ENCODE measurements at places on chromosomes 1 and 21.
A peak's percentile ranks its signal among the peaks of the same experiment; 100 is the strongest.

GRCh38 chr1:232983375-232983774 lies 33.0 kb downstream of the NTPCR start:
- DNase-seq = no peak

DNA sequence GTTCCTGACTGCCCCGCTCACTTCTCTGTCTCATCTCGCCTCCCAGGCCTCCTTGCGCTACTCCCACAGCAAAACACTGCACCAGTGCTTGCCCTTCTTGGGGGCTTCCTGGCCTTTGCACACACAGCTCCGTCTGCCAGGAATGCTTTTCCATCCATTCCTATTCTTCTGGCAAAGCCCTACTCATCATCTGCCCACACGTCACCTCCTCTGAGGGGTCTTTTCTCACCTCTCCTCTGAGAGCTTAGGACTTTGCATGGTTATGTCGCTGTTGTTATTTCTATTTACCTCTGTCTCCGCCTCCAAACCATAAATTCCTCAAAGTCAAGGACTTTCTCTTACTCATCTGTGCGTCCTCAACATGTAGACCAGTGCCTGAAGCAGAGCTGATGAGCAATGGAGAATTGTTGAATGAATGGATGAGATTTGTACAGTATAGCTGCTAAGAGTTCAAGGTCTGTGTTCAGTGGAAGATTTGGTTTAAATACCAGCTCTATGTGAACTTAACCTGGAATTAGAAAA lies 26.4 kb upstream of the BTG2 start:
- DNase-seq = no peak

DNA sequence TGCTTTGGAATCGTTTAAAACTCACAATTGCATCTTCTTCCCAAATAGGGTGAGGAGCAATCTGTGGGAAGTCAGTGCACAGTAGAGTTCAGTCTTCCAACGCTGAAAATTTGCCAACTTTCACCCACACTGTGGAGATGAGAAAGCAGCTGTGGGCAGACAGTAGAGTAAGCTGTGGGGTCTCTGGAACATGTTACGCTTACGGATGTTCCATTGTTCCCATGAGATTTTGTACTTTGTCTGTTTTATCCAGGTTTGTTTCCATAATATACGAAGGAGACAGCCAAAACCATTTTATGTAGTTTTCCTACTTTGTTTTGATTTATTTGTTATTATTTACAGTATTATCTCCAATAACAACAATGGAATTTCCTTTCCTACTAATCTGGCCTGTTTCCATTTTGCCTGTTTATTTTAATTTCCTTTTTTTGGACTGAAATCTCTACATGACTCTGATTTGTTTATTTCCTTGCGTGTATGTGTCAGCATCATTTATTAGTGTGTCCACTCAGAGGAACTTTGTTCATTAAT lies 65.1 kb upstream of the RGL1 start:
- DNase-seq = no peak

GRCh38 chr1:243930822-243931671 lies 81.0 kb upstream of the AKT3 start:
- no peak for DNase-seq

DNA sequence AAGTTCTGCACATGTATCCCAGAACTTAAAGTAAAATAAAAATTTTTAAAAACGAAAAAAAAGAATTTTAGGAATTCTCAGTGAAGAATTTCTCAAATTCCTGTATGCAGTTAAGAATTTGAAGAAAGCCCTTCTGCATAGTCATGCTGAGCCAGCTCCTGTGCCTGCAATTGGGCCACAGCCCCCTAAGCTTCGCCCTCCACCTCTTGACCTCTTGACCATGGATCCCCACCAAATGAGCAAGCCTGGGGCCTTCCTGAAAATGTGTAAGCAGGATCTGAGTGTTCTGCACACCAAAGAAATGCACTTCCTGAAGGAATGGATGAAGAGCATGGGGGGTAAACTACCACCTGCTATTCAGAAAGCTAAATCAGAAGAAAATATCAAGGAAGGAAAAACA lies 52.0 kb downstream of the NBPF6 start:
- DNase-seq = no peak

- no peak for DNase-seq
These were observed 904 bp downstream of the KLF17 start for GRCh38 chr1:44119525-44119924.

DNA sequence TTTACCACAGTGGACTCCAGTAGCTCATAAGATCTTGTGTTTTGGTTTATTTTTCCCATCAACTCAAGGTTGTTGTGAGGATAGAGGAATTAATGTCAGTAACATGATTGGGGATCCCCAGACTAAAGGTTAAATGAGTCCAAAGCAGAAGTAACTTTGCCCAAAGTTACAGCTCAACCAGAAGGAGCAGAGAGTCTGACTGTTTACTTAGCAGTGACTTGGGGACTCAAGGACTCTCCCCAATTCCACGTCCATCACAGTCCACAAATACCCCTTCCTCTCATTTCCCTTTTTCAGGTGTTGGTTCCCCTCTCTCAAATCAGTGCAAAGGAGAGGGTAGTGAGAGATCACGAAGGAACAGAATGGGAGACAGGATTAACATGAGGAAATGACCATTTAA lies 4.0 kb upstream of the ETV3 start:
- DNase-seq = no peak

DNA sequence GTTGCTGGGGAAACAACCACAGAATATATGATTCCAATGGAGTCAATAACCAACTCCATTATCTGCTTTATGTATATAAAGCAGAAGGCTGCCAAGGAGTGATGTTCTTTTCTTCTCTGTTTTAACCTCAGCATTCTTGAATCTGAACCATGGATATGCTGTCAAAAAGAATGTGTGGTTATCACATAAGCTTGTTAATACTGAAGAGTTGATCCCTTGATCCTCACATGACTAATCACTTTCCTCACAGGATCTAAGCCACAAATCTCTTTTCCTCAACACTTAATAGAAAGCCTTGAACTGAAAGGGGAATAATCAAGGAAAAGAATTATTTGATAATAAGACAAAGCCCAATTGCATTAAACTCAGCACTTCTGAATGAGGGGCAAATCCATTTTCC lies 271.3 kb upstream of the KIAA0040 start:
- DNase-seq = no peak

GRCh38 chr1:174114788-174115448 lies 44.4 kb upstream of the RABGAP1L start:
- DNase-seq = peak; percentile 21

- no peak for DNase-seq
These were observed 122.7 kb downstream of the LMO4 start for GRCh38 chr1:87451229-87451920.

DNA sequence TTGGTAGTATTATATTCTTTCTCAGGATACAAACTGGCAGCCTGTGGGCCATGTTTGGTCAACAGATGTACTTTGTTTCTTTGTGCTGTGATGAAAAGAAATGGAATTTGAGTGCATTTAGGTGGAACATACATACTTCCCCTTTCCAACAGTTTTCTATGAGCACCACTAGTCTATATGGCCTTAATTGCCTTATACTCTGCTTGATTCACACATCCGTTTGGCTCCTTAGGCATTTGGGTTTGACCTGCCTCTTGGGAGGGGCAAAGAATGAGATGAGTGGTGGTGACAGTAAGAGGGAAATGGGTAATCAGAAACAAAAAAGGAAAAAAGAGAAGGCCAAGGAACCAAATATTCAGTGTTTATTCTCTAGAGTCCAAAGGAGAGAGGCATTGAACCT lies 17.0 kb downstream of the CFAP126 start:
- no peak for DNase-seq

DNA sequence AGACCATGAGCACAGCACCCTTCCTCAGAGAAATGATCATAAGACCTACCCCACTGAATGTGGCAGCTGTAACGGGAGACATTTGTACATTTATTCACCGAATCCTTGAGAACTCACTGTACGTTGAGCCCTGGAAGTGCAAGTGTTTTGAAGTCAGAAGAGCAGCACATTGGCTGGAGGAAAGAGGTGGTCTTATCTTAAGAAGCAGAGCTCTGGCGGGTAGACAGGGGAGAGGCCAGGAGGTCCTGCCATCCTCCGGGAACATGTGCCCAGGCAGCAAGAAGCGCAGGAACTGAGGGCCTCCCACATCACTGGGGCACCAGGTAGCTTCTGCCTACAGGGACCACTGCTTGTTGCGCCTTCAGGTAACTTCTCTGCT lies 169.2 kb upstream of the IRF2BP2 start:
- DNase-seq = no peak

GRCh38 chr1:81681601-81682266 lies 119.0 kb upstream of the ADGRL2 start:
- peak; percentile 38 for DNase-seq

- DNase-seq = no peak
These were observed 27.7 kb upstream of the NGF start for GRCh38 chr1:115365738-115366137.

DNA sequence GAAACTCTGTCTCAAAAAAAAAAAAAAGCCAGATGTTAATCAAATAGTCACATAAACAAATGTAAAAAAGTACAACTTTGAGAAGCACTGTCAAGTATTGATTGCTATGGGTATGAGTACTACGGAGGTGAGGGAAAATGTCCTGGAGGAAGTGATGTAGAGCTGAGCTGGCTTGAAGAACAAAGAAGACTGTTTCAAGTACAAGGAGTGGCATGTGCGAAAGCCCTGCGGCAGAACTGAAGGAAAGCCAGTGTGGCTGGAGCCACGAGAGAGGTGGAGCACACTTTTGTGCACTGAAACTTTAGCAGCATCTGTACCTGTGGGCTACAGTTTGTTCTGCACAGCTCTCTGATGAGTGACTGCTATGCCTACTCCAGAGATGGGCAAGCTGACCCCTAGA lies 5.4 kb upstream of the RPS6KA1 start:
- DNase-seq = peak; percentile 30

DNA sequence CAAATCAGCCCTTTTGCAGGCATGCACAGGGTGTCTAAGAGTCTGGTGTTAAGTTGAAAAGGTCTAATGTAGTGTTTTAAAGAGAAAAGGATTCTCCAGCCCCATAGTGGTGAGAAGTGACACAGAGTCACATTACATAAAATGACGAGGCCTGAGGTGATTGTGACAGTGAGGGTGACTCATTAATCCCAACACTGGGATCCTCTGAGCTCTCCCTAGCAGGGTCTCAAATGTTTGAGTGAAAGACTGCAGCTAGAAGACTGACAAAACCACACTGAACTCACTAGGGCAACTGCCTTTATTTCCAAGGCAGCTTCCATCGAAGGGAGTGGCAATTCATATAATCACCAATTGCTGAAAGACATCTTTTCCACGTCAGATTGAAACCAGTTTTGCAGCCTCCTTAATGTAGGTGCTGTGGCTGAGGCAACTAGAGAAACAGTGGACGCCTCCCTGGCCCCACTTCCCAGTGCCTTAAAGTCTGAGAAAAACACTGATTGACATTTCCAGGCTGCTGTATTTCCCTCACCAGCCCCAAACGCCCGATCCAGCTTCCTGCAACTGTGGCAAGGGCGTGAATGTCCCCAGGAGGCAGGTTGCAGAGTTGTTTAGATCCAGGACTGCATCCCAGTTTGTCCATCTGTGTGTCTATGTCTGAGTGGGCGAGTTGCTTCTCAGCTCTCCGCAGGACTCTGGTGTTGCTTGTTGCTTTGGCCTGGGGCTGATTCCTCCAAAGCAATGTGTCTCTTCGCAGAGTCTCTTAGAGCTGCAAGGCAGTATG lies 81.4 kb downstream of the RUNX1 start:
- DNase-seq = no peak

GRCh38 chr1:61914823-61915482 lies 172.7 kb downstream of the PATJ start:
- no peak for DNase-seq

DNA sequence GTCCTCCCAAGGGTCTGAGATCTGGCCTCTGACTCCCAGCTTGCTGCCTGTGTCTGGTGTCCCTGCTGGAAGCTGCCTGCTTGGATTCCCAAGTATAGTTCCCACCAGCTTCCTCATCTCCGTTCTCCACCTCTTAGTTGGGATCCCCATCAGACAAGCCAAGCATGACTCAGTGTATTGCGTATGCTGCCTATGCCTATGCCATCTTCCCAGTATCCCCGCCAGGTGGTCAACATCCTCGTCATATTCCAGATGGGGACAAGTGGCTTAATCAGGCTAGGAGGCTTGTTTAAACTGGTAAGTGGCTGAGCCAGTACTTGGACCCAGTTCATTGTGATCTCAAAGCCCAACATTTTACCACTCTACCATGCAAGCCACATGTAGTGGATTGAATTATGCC lies 204.4 kb downstream of the GRIK3 start:
- no peak for DNase-seq

DNA sequence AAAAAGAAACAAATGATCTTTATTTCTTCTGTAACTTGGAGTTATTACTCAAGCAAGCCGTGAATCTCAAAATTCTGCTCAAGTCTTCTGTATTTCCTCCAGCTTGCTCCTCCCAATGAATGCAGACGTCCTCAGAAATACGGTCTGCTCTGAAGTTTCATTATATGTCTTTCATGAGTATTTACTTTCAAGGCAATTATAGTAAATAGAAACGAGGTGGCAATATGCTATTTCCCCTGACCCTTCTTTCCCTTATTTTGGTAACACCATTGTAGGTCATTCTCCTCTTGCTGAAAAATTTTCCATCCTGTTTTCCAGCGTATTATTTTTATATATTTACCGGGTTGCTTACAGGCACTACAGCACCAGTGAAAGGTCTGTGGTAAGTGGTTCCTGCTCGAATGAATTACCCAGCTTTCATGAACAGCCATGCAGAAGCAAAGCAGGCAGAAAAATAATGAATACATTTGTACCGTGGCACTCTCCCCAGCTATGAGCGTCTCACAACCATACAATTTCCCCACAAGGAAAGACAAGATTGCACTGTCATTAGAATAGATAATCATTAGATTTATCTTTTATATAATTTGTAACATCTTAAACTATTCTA lies 350.9 kb upstream of the PKN2 start:
- DNase-seq = no peak

DNA sequence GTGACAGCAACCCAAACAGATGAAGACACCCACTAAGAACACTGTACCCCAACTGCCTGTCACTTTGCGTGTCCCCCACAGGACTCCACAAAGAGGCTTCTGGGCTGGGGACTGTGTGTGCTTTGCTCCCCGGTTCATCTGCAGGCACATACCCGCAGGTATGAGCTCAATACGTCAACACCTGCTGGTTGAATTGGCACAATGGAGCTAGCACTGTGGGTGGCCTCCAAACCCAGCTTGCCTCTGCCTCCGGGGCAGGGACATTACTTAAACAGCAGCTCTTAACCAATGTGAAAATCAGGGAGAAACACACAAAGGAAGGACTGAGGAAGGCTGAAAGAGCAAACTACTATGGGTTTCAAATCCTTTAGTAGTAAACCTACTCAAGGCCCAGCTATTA lies 140.2 kb upstream of the TIAM1 start:
- DNase-seq = no peak

- DNase-seq = no peak
These were observed 6.5 kb upstream of the NPL start for GRCh38 chr1:182783068-182783467.

GRCh38 chr1:171860696-171861095 lies 19.4 kb downstream of the DNM3 start:
- DNase-seq = no peak
